Naive thymus-derived CD4-positive, alpha-beta T cell (primary cell): ENCODE measurements at places on chromosomes 3 and 15. TPM values are rescaled to one million over a fixed set of nuclear protein-coding genes. Genes with fewer than 3 reads are reported as not detected.

DNA sequence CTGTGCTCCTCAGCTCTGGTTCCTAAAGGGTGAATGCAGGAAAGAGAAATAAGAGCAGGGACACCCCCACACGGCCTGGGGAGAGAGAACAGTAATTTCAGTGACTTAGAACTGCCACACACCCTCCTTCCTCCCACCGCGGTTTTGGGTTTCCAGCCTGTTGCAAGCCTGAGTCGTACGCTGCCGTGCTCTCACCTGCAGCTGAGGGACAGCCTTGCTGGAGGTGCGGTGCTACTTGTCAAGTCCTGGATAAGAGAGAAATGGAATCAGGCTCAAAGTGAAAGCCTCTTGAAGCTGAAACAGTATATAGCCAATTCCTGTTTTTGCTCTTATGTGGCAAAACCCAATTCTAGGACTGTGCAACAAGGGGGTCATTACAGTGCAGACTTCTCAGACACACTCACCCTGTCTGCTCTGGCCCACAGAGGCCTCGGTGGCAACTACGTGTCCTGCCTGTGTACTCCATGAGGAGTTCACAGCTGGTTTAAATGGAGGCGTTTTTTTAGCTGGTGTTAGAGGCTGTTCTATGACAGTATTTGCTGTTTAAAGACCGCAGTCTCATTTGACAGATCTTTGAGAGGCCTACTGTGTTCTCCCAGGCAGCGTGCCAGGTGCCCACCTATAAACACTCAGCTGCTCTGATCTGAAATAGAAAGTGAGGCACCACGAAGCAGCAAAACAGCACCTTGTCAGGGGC lies 42.9 kb downstream of the TBC1D2B start:
- DNase-seq: peak; percentile 33

- DNase-seq: no peak
Observed at GRCh38 chr3:13693441-13693840, 144.5 kb downstream of the FBLN2 start.

DNA sequence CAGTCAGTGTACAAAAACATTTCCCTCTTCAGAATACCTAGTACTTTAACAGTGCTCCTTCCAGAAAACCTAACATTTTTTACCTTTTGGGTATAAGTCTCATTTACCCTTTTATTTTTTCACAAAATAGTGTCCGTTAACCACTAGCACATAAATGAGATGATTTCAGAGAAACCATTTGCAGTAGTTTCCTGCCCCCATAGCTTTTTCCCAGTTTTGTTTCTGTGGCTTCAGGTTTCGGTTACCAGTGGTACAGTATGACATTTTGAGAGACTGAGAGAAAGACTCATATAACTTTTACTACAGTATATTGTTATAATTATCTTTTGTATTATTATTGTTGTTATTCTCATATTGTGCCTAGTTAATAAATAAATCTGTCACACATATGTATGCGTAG lies 6.2 kb upstream of the RBMS3 start:
- DNase-seq: no peak

GRCh38 chr3:151230646-151231045 lies 27.6 kb upstream of the GPR171 start:
- DNase-seq: no peak

DNA sequence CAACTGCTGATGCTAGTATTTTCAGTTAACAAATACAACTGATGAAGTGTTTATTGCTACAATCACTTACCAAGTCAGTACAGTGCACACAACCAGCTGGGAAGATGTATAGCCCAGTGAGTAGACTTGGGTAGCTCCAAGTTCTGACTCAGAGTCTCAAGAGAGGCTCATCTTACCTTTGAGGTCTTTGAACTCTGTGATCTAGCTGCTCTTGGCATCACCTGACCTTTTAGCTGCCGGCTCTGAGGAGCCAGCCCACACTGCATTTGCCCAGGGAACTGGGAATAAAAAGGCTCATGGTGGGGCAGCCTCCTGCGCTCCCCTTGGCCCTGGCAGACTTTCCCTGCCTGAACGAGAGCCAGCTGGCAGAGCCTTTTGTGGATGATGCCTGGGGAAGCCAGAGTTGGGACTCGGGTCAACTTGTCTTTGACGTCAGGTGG lies 82.6 kb downstream of the CEMIP start:
- no peak for DNase-seq

- DNase-seq: peak; percentile 41
Observed at GRCh38 chr3:71066356-71066755, 517.2 kb downstream of the FOXP1 start.

DNA sequence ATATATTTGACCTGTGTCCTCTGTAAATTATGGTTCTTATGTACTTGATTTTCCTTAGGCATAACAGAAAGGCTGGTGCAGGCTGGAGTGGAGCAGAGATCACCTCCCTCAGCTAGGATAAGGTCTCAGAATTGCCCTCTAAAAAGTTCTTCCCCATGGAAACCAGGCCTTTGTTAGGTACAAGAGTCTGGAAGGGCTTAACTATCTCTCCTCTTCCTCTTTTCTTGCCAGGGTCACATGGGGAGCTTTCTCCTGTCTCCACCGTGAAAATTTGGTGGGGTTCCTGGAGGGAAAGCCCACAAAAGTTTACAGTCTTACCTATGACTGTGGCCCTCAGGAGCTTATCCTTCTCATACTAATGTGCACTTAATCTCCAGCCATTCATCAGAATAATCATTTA lies 633.2 kb downstream of the MCTP2 start:
- no peak for DNase-seq

DNA sequence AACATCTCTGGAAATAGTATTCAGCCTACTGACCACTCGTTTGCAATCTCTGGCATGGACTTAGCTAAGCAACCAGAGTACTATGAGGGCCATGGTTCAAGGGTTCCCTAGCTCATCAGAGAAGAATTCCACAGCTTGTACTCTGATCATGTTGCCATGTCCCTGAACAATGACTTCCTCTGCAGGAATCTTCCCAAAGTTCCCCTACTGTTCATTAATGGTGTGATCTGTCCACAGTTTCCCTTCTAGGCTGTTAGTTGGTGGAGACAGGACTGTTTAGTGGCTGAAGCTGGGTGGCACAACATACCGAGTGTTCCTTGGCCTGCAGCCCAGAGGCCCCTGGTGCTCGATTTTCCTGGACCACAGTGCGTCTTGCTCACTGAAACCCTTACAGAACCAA lies 44.4 kb upstream of the GALNT15 start:
- no peak for DNase-seq

GRCh38 chr3:112460519-112461195 lies 38.6 kb downstream of the BTLA start:
- DNase-seq: no peak

DNA sequence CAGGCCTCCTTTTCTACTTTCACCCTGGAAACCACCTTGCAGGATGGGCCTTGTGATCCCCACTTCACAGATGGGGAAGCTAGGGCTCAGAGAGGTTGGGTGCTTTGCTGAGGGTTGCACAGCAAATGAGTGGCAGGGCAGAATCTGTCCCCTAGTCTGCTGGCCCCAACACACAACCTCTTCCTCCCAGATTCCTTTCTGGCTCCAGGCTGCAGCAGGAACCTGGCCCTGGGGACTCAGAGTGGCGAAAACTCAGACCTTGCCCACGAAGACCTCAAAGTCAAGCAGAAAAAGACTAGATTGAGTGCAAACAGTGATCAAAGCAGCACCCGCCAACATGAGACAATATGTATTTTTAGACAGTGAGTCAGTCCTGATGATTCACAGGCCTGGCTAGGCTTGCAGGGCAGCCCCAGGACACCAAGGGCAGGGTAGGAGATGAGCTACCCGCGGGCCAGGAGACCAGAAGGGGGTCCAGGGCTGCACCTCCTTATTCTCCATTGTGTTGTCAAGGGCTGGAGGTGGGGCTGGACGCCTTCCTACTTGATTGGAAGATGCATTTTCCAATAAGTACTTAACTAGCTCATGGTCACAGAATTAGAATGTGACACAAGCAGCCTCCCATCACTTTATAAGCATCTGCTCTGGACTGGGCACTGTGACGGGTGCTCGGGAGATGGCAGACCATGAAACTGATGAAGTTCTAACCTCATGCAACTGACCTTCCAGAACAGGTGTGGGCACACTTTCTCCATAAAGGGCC lies 23.9 kb downstream of the GOLGA6L2 start:
- DNase-seq: no peak

DNA sequence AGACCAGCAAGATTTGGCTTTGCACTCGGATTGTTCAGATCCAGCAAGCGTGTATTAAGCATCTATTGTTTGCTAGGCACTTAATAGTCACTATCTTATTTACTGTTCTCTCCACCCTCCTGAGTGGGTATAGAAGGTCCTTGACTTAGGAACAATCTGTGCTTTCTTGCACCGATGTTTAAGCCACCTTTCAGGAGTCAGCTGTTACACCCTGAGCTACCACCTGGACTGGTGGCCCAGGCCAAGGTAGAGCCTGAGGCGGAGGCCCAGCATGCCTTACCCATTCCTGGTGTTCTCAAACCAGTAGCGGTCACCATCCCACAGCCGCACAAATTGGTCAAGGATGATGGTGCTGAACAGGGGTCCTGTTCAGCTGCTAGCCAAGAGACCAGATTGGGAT lies 10.0 kb downstream of the DUOX1 start:
- no peak for DNase-seq

- peak; percentile 28 for DNase-seq
Observed at GRCh38 chr3:133384331-133385027, 15.4 kb upstream of the BFSP2 start.

DNA sequence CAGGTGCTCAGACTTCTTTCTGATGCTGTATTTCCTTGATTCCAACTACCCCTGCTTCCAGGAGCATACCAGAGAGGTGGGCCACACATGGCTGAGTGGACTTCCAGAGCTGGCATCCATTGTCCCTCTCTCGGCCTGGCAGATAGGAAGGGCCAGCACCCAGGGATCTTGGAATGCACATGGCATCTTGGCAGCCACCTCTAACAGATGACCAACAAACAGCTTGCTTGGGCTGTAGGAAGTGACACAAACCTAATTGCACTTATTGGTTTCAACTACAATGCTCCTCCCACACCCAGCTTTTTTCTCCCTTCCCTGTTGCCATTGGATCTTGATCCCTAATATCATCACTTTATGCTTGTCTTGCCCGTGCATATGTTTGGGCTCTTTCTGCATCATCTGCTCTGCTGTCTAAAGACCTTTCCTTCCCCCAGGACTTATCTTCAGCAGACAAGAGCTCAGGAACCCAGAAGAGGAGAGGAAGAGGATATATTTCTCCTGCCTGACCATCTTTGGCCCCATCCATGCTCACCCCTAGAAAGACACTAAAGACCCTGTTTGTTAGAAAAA lies 294.6 kb downstream of the NTRK3 start:
- no peak for DNase-seq

- DNase-seq: no peak
Observed at GRCh38 chr15:88394553-88395145, 72.5 kb downstream of the MRPL46 start.

- DNase-seq: no peak
Observed at GRCh38 chr3:116112696-116113095, 332.6 kb downstream of the LSAMP start.

DNA sequence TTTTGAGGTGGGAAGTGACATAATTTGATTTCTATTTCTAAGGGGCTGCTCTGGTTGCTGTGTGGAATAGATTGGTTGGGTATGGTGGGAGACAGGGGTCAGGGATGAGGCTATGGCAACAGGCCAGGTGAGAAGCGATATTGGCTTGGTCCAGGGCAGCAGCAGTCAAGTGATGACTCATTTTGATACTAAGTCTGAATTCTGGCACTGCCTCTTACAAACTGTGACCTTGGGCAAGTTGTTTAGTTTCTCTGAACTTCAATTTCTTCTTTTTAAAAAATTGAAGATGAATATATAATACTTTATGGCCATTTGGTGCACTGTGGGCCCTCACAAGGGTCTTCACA lies 40.4 kb upstream of the CLSTN2 start:
- DNase-seq: no peak

GRCh38 chr15:74397239-74398068 lies 30.0 kb upstream of the CYP11A1 start:
- DNase-seq: no peak

DNA sequence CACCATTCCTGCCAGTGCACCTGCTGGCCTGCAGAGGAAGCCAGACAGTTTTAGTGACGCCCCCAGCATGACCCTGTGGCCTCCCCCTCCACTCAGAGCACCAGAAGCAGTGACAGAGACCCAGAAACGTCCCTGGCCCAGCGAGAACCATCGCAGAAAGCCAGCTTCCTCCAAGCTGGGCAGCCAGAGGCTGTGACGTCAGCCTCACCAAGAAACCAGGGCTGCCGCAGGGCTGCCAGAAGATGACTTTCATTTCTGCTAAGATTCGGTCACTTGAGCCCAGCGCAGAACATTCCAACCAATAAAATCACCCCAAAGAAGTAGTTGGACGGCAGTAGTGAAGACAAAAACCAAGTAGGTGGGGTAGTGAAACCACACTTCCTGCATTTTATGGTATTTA lies 29.6 kb upstream of the RPL32 start:
- DNase-seq: no peak

- DNase-seq: no peak
Observed at GRCh38 chr15:77836121-77836692, 203.5 kb upstream of the LINGO1 start.

DNA sequence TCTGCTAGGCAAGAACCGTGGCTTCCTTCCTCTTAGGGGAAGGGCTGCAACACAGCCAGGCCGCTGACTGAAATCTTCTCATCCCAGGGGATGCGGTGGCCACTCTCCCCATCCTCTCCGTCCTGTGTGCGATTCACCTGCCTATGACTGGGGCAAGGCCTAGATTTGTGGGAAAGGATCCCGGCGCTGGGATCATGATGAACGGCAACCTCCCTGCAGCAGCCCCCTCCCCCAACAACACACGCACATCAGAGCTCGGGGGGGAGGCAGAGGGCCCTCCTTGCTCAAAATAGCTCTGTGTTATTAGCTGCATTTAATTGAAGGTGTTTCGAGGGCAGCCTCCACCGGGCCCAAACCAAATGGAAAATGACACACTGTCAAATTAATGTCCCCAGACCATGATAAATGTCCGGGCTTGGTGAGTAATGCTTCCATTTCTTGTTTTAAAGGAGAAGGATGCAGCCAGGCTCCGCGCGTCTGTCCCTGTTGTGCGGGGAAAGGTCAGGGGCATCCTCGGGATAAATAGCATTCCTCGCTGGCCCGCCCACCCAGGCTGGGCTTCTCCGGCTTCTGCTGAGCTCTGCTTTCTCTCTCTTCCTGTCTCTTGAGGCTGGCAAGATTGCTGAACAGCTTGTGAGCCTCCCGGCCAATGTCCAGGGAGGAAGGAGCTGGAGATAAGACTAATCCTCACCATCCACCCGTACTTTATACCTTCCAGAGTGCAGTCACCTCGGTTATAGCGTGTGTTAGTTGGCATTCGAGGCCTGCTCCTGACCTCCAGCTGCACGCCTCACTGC lies 56.4 kb upstream of the TLE3 start:
- DNase-seq: no peak

GRCh38 chr15:45784656-45785055 lies 149.8 kb downstream of the SQOR start:
- no peak for DNase-seq

GRCh38 chr3:143158014-143158988 lies 38.7 kb downstream of the CHST2 start:
- no peak for DNase-seq

- DNase-seq: no peak
Observed at GRCh38 chr15:44788748-44789147, 52.4 kb downstream of the TRIM69 start.

The CAPN3 gene
- total RNA-seq: 6.5 and 7.2 TPM in 2 replicates

The PLAAT1 gene
- not detected for total RNA-seq

The PRSS50 gene
- not detected for total RNA-seq

The AMT gene
- total RNA-seq: 10.7 TPM

The GP5 gene
- 11.3 TPM for total RNA-seq

The SPTBN5 gene
- 1.4 TPM for total RNA-seq

The GUCA1C gene
- not detected for total RNA-seq

The CXCR6 gene
- total RNA-seq: 0.27 TPM

The EPHB3 gene
- 0.43 TPM for total RNA-seq

The DUOX2 gene
- not detected for total RNA-seq

The MUSTN1 gene
- 0.59 and 1.3 TPM in 2 replicates for total RNA-seq

The IFT80 gene
- total RNA-seq: 32.7 TPM

The LEKR1 gene
- total RNA-seq: 0.81 TPM

The ARRDC4 gene
- total RNA-seq: 0.59 TPM
